ENCODE measurements at places on chromosomes 2 and 18. TPM values are rescaled to one million over a fixed set of nuclear protein-coding genes. Genes with fewer than 3 reads are reported as not detected.

Gene ALPP
- not detected for total RNA-seq

Gene SLC4A5
- total RNA-seq = not detected

Gene CAPN14
- total RNA-seq = under 0.01 TPM

Gene BCL2
- total RNA-seq = not detected

Gene GALNT13
- 0.18 TPM for total RNA-seq

Gene HOXD10
- 2.0 TPM for total RNA-seq

Gene CNGA3
- not detected for total RNA-seq

Gene DOCK10
- 11.8 TPM for total RNA-seq

Gene SULT6B1
- not detected for total RNA-seq

Gene MBD1
- 78.7 TPM for total RNA-seq

Gene COBLL1
- total RNA-seq = 1.4 TPM

Gene LAMA3
- total RNA-seq = 2.0 TPM

Gene FEV
- total RNA-seq = not detected

Gene DES
- 83.3 TPM for total RNA-seq

Gene ADD2
- not detected for total RNA-seq

Gene HOXD3
- total RNA-seq = 1.7 TPM

Gene CCDC74B
- total RNA-seq = 11.2 TPM

Gene VWC2L
- not detected for total RNA-seq

Gene RTP5
- not detected for total RNA-seq

Gene MTLN
- total RNA-seq = 80.6 TPM

Gene RAB17
- total RNA-seq = not detected

Gene GKN2
- total RNA-seq = not detected

Gene CDH20
- total RNA-seq = 0.35 TPM

Gene CRYGC
- not detected for total RNA-seq

Gene LDLRAD4
- total RNA-seq = not detected

All from myometrial cell (primary cell).